ENCODE measurements at places on chromosomes 12 and 14.
A peak's percentile ranks its signal among the peaks of the same experiment; 100 is the strongest.

GRCh38 chr12:21638054-21638891 lies 19.4 kb downstream of the LDHB start:
- no peak for DNase-seq

GRCh38 chr12:2457933-2458414 lies 336.8 kb upstream of the FKBP4 start:
- no peak for DNase-seq

DNA sequence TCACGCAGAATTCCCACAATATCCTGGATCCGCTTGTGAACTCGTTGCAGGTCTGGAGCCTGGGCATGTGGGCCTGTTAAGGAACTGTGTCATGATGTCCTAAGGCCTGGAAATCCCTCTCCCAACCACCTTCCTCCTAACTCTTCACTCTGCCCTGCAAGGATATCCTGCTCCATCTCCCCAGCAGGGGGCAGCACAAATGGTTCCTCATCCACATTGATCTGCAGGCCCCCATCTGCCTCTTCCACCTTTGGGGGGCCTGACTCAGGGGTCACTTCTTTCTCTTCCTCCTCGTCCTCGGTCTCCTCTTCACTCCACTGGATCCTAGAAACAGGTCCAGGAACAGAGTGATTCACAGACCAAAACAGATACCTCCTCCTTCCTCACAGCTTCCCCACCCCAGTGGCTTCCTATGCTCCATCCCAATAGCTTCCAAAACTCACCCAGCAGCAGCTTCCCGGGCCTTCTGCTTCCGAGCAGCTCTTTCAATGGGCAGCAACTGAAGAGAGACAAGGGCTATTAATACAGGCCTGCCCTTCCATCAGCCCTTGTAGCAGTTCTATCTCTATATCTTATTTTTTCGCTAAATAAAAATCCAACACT lies 4.5 kb downstream of the NOP2 start:
- DNase-seq: peak; percentile 63

GRCh38 chr12:89831310-89832095 lies 122.9 kb upstream of the ATP2B1 start:
- DNase-seq: no peak

DNA sequence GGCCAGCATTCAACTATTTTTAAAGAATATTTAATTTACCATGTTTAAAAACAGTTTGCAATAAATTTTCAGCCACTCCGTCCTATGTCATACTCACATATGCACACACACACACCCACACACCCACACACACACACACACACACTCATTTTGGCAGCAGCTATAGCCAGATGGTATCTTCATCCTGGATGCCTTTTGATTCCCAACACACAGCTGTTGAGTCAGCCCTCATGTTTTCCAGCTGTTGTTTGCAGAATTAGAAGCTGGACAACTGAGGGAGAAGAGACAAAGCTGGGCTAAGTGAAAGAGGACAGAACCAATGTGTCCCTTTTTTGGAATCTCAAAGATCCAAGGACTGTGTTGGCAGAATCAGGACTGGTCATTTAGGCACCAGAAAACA lies 80.0 kb upstream of the EGLN3 start:
- DNase-seq: peak; percentile 84

DNA sequence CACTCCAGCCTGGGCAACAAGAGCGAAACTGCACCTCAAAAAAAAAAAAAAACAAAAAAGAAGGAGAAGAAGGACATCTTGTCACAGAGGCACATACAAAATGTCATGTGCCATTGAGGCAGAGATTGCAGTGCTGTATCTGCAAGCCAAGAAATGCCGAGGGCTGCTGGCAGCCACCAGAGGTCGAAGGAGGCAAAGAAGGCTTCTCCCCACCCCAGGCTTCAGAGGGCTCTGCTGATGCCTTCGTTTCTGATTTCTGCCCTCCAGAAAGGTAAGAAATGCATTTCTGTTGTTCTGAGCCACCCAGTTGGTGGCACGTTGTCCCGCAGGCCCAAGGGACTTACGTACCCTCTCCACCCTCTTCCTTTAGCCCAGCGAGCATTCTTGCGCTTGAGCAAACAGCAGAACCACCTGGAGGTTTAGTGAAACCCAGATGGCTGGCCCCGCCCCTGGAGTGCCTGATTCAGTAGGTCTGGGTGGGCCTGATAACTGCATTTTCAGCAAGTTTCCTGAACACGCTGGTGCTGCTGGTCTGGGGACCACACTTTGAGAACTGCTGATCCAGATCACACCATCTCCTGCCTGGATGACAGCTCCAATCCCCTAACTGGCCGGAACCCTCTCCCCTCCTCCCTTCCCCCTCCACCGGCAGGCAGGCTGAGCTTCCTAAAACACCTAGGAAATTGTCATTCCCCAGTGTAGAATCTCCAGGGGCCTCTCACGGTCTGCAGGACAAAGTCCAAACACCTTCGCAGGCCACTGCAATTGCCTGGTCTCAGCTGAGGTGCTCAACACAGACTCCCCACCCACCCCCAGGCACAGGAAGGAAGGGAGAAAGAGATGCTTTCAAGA lies 21.1 kb upstream of the SCARB1 start:
- peak; percentile 85 for DNase-seq

GRCh38 chr14:30034152-30034551 lies 106.5 kb upstream of the PRKD1 start:
- peak; percentile 80 for DNase-seq

- no peak for DNase-seq
These were observed 47.5 kb downstream of the C14orf132 start for GRCh38 chr14:96086574-96087077.

DNA sequence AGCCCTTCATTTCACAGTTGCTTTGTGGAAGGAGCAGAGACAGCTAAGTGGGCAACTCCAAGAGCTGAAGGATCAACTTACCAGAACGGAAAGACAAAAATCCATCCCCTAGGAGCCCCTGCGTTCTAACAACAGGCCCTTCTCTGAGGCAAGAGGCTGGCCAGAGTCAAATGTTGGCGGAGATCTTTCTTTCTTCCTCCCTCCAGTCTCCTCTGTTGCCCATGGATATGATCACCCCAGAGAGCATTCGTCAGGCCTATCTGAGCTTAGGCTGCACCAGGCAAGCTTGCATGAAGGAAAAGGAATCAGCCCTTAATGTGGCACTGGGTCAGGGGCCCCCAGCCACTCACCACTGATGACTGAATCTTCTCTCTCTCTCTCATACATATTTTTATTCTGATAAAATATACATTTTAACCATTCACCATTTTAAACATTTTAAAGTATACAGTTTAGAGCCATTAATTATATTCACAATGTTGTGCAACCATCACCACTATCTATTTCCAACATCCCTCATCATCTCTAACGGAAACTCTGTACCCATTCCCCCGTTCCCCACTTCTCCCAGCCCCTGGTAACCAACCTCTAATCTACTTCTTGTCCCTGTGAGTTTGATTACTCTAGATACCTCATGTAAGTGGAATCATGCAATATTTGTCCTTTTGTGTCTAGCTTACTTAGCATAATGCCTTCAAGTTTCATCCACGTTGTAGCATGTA lies 52.9 kb upstream of the CCND2 start:
- no peak for DNase-seq

GRCh38 chr12:12890543-12891079 lies 751 bp upstream of the GPRC5A start:
- peak; percentile 31 for DNase-seq

GRCh38 chr12:27332407-27332713 lies 276 bp upstream of the BMAL2 start:
- DNase-seq: peak; percentile 78

DNA sequence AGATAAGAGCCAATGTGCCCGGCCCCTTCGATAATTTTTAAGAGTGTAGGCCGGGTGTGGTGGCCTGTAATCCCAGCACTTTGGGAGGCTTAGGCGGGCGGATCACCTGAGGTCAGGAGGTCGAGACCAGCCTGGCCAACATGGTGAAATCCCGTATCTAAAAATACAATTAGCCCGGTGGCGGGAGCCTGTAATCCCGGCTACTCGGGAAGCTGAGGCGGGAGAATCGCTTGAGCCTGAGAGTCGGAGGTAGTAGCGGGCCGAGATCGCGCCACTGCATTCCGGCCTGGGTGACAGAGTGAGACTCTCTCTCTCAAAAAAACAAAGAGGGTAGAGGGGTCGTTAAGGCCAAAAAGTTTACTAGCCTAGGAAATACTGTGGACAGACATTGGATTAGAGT lies 2.6 kb downstream of the KRAS start:
- DNase-seq: no peak

DNA sequence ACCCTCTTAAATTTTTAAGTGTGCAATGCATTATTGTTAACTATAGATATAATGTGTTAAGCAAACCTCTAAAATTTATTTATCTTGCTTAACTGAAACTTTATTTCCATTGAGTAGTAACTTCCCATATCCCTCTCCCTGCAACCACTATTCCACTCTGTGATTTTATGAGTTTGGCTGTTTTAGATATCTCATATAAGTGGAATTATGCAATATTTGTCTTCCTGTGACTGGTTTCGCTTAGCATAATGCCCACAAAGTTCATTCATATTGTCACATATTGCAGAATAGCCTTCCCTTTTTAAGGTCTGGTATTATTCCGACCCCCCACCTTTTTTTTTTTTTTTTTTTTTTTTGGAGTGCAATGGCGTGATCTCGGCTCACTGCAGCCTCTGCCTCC lies 247.6 kb downstream of the EMP1 start:
- DNase-seq: no peak

DNA sequence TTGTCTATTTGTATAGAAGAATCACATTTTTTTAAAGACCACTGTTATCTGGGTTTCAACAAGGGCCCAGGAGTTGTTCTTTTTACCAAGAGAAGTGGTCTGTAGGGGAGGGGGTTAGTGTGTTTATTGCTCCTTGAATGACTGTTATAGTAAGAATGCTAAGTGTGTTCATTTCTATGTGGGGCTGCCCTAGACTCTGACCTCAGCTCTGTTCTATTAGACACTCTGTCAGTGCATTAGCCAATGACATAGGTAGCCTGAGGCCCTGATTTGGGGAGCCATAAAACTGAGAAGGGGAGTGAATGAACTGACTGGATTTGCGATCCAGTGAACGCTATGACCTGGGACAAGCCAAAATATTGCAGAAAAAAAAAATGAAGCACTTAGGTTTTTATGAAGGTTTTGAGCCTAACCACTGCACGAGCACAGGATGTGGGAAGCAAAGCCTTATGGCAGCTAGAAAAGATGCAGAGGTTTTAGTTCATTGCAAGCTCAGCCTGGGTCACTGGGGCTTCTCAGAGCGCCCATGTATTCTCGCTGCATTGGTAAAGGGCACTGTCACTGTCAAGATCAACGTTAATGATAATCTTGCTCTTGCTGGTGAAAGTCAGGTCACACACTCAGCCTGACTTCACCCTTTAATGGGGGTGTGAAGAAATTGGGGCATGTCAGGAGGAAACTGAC lies 63.8 kb downstream of the PRKCH start:
- no peak for DNase-seq

DNA sequence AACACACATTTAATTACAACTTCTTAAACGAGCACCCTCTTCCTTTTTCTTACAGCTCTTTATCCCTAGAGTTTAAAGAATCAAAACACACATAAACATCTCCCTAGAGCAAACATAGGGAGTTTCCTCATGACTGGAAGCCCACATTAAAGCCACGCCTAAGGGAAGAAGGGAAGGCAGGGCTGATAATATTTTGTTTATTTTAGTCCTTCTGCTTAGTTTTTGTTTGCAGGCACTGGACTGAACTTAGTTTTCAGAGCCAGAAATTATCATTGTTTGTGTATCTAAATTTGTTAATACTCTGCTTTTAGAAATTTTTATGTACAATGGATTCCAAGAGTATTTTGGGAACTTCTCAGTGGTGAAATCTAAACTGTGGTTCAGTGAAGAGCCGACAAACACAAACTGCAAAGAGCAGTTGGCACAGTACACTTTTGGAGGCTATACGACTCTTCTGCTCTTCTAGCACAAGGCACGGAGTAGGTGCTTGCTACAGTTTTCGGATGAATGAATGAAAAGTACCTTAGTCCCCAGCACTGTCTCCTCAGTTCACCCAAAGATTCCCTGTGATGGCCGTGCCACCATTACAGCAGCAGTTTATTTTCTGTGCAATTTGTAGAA lies 17.6 kb upstream of the AMIGO2 start:
- no peak for DNase-seq

GRCh38 chr14:99192028-99192621 lies 79.9 kb downstream of the BCL11B start:
- no peak for DNase-seq

- peak; percentile 97 for DNase-seq
These were observed 39.9 kb downstream of the TMTC1 start for GRCh38 chr12:29743801-29744200.

GRCh38 chr14:94284221-94284620 lies 8.8 kb downstream of the SERPINA10 start:
- DNase-seq: no peak

- DNase-seq: no peak
These were observed 310.1 kb upstream of the RGS6 start for GRCh38 chr14:71621980-71622605.

GRCh38 chr12:29081101-29081500 lies 68.0 kb upstream of the FAR2 start:
- DNase-seq: no peak

GRCh38 chr14:101474563-101475455 lies 86.5 kb upstream of the DIO3 start:
- no peak for DNase-seq

GRCh38 chr12:92596383-92596782 lies 106.4 kb upstream of the PLEKHG7 start:
- no peak for DNase-seq

- no peak for DNase-seq
These were observed 1.9 kb downstream of the BMP4 start for GRCh38 chr14:53954551-53955228.

- no peak for DNase-seq
These were observed 10.4 kb downstream of the CCT2 start for GRCh38 chr12:69595689-69596088.

DNA sequence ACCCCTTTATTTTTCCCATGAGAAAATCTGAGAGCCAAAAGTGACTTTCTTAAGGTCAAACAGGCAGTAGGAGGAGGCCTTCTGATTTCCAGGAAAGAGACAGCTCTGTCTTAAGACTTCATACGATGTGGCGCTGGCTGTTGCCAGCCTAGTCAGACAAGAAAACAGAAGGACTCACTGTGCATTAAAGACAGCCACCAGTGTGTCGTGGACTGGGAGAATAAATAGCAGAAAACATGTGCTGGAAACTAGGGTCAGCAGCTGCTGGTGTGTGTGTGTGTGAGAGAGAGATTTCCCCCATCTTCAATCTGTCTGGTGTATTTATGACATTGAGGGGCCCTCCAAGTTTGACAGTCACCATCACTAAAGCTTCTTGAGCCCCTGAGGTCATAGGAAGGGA lies 708.6 kb upstream of the TMEM132C start:
- DNase-seq: no peak

DNA sequence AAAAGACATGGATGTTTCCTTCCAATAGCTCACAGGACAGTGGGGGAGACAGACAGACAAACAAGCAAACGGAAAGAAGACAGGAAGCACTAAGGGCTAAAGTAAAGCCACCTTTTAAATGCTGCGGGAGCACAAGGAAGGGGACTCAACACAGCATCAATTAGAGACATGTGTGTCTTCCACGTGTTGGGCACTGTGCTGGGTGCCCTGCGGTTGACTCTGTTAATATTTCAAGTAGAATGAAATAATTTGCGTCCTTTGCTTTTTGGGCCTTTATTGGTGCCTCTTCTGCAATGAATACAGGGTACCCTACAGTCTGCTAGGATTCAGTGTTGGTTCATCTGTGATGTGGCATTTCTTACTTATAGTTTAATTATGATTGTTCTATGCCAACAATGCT lies 90.9 kb upstream of the CPM start:
- DNase-seq: no peak

- DNase-seq: no peak
These were observed 89.7 kb downstream of the TMCC3 start for GRCh38 chr12:94560431-94561221.

- no peak for DNase-seq
These were observed 1.6 kb downstream of the GTSF1 start for GRCh38 chr12:54471793-54472192.

GRCh38 chr12:49515266-49515665 lies 23.6 kb upstream of the KCNH3 start:
- DNase-seq: no peak
